ENCODE measurements at places on chromosomes 1 and 21.

DNA sequence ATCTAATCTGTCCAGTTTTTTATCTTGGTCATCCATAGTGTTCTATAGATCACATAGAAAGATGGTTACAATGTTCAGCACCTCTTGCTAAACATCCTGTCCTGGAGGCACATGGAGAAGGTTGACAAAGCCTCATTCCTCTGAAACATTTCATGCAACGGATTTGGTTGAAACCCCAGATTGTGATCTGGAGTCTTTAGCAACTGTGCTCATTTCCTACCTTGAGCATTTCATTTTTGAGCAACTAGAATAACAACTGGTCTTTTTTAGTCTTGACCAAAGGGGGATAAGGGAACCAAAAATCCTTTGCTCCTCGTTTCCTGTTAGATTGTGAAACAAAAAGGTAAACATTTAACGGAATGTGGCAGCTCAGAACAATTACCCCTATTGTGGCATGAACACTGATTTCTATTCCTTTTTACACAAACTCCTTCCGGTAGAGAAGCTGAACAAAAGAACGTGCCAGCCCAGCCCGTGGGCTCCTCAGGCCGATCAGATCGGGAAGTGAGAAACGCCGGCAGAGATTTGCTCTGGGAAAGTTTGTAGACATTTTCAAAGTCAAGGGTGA lies 94.7 kb upstream of the ERRFI1 start:
- no peak for DNase-seq

DNA sequence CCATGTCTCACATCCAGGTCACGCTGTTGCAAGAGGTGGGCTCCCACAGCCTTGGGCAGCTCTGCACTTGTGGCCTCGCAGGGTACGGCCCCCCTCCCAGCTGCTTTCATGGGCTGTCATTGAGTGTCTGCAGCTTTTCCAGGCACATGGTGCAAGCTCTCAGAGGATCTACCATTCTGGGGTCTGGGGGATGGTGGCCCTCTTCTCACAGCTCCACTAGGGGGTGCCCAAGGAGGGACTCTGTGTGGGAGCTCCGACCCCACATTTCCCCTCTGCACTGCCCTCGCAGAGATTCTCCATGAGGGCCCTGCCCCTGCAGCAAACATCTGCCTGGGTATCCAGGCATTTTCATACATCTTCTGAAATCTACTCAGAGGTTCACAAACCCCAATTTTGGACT lies 219.4 kb downstream of the LRRC7 start:
- no peak for DNase-seq

- DNase-seq, result no peak
These were observed 9.8 kb downstream of the RAP1A start for GRCh38 chr1:111629190-111629954.

GRCh38 chr1:247212012-247212411 lies 40.2 kb upstream of the ZNF124 start:
- no peak for DNase-seq

DNA sequence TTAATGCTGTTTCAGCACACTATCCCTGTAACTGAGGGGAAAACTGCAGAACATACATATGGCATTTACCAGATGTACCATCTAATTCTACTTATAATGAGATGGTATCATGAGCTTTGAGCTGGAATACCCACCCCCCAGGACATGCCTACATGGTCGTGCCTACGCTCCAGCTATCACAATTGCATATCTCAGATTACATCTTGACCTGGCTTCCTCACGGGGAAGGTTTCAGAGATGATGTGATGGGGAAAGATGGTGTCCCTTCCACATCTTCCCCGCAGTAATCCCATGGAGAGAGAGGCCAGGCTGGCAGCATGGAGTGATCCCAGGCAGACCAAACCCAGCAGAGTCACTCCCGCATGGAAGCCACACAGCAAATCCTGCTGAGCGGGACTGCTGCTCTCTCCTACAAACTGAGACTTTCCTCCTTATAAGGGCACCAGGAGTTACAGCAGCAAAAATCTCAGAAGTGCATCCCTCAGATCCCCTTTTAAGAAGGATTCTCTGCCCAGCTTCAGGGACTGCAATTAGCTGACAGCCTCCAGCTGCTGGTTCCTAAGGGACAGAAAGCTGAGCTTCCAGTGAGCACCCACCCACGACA lies 67.1 kb downstream of the KCNH1 start:
- DNase-seq, result no peak

- no peak for DNase-seq
These were observed 35.5 kb upstream of the MAP10 start for GRCh38 chr1:232769733-232770132.

GRCh38 chr1:243465738-243466137 lies 209.9 kb downstream of the SDCCAG8 start:
- no peak for DNase-seq

GRCh38 chr21:32184065-32184464 lies 94.8 kb downstream of the MIS18A start:
- no peak for DNase-seq

GRCh38 chr1:89833183-89834082 lies 12.6 kb downstream of the LRRC8D start:
- DNase-seq, result no peak

DNA sequence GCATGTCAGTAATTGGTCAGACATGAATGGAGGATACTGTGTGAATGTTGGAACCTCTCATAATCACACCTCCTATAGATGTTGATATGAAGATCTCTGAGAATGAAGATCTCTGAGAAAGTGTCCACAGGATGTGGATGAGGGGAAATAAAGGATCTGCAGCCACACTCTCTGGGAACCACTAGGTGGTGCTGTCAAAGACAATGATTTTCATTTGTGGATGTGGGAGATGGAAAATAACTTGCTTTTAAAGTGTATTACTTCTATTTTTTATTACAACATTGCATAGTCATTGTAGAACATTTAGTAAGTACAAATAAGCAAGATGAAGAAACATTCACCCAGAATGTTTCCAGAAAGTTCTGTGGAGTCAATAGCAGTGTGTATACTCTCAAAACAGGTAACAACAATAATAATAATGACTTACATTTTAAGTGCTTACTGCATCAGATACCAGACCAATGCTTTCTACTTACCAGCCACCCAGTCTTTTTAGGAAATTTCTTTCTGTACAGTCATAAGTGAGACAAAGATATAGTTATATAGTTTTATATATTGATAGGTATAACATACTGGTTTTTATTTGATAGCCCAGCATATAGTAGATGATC lies 128.2 kb downstream of the ATG4C start:
- DNase-seq, result no peak

- DNase-seq, result no peak
These were observed 147.2 kb downstream of the RASAL2 start for GRCh38 chr1:178241057-178241456.

- DNase-seq, result no peak
These were observed 41.7 kb downstream of the PKP1 start for GRCh38 chr1:201324821-201325677.

GRCh38 chr1:247370786-247371732 lies 39.4 kb upstream of the ZNF496 start:
- DNase-seq, result no peak

GRCh38 chr1:53729456-53730223 lies 9.3 kb downstream of the GLIS1 start:
- DNase-seq, result no peak

DNA sequence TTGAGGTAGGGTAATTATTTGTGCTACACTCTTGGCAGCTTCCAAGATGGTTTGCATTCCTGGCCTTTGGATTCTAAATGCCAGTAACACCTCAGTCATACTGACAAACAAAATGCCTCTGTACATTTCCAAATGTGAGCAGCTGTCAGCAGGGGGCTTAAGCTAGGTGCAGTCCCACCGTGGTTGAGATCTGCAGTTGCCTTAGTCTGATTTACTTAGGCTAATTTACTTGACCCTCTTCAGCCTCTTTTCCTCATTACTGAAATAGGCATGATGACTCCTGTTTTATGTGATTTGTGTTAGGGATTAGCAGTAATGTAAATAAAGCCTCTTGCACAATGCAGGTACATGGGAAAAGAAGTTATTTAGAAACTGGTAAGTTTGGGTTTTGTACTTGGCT lies 13.5 kb upstream of the SPATA1 start:
- DNase-seq, result no peak

DNA sequence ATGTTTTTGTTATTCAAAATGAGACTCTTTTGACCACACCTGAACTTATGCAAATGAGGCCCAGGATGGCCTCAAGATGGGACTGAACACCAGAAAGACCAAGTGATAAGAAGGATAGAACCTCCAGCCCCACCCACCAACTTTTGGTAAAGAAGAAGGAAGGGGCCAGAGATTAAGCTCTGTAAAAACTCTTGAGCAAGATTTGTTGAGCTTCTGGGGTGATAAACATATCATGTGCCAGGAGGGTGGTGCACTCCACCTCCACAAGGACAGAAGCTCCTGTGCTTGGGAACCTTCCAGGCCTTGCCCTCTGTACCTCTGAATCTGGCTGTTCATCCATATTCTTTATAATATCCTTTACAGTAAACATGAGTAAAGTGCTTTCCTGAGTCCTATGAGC lies 5.3 kb downstream of the RSPH1 start:
- DNase-seq, result no peak

- no peak for DNase-seq
These were observed 79.4 kb downstream of the CAPZB start for GRCh38 chr1:19405761-19406487.

GRCh38 chr1:156248323-156248683 lies 447 bp upstream of the PAQR6 start:
- no peak for DNase-seq

DNA sequence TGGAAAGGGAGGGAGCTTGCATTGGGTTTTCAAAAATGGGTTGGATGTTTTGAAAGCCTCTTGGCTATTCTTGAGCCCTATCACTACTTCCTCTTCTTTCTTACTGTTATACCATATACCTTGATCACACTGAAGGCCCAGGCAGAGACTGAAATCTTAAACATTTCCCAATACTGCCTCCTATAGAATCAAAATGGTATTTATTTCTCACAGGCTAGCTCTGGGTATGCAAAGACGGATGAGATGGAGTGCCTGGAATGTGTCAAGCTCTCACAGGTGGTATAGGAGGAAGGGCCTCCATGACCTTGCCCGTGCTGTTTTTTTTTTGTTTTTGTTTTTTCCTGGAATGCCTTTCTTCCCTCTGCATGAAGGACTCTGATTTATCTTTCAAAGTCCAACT lies 268.4 kb upstream of the USP24 start:
- DNase-seq, result no peak

DNA sequence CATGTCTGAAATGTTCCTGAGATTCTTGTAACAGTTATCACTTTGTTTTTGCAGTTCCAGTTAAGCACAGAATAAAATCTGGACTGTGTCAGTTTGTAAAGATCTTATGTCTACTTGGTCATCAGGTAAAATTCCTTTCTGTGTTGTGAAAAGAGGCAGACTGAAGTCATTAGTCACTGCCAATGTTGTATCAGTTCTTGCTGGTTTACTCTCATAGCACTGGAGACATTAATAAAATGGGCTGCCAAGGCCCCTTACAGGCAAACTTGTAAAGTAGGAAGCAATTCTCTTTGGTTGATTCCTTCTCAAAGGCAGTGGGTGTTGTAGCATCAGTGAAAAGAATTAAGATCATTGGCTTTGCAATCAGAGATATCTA lies 61.4 kb upstream of the ST6GALNAC3 start:
- DNase-seq, result no peak

DNA sequence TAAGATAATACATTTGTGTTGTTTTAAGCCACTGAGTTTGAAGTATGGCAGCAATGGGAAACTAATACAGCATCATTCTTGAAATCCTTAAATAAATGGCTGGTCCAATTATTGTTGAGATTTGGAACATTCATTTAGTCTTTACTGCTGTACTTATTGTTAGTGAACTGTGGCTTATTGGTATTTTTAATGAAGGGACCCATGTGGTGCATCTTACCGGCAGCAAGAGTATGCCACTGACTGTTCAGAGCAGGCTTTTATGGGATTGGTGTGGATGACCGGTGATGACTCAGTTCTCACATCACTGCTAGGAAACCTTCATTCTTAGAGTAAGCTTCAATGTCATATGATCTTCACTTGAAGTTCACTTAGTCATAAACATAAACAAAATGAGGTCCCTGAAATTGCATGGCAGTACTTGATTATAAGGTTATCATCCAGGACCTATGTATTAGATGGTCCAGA lies 31.5 kb downstream of the PRKAA2 start:
- no peak for DNase-seq

DNA sequence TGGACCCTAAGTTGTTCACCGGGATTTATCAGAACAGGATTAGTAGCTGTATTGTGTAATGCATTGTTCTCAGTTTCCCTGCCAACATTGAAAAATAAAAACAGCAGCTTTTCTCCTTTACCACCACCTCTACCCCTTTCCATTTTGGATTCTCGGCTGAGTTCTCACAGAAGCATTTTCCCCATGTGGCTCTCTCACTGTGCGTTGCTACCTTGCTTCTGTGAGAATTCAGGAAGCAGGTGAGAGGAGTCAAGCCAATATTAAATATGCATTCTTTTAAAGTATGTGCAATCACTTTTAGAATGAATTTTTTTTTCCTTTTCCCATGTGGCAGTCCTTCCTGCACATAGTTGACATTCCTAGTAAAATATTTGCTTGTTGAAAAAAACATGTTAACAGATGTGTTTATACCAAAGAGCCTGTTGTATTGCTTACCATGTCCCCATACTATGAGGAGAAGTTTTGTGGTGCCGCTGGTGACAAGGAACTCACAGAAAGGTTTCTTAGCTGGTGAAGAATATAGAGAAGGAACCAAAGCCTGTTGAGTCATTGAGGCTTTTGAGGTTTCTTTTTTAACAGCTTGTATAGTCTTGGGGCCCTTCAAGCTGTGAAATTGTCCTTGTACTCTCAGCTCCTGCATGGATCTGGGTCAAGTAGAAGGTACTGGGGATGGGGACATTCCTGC lies 3.9 kb upstream of the OLFML3 start:
- DNase-seq, result no peak

DNA sequence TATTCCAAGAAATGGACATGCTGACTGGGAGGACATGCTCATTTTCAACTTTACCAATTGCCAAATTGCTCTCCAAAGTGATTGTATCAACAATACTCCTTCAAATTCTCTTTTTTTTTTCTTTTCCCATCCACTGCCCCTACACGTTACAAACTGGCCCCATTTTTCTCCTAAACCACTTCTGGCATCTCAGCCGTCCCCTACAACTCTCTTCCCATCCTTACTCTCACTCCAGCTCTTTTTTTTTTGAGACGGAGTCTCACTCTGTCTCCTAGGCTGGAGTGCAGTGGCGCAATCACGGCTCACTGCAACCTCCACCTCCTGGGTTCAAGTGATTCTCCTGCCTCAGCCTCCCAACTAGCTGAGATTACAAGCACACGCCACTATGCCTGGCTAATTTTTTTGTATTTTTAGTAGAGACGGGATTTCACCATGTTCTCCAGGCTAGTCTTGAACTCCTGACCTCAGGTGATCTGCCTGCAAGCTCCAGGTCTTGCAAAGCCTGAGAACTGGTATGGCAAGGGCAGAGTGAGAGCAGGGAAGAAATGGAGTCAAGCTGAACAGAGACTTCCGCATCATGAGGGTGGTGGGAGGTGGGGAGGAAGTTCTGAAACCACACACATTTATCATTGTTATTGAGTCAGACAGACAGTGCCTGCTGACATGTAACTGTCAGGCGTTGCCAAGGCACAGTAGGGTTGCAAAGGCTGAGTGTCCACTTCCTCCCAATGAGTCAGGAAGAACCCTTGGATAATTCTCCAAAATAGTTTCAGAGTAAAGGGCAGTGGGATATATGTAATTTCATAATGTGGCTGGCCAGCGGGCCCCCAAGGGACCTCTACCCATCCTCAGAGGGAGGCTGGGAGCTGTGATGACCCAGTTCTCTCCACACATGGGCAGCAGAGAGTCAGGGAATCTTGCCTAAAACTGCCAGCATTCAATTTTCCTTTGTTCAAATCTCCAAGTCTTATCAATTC lies 17.4 kb downstream of the CELA3A start:
- DNase-seq, result peak; percentile 47
